Sigmoid colon (tissue), 7 donors: ENCODE measurements at places on chromosomes 2 and 18. TPM values are rescaled to one million over a fixed set of nuclear protein-coding genes. Genes with fewer than 3 reads are reported as not detected.

- H3K4me1 ChIP-seq, result no peaks in the 10 kb centered on the region
- no peak overlapping the region for H3K27ac ChIP-seq
- H3K36me3 ChIP-seq, result peaks cover 4% of the 10 kb centered on the region
- no peaks in the 10 kb centered on the region for H3K27me3 ChIP-seq
Measured at GRCh38 chr18:79736846-79737245, 57.2 kb downstream of the CTDP1 start.

- no peaks in the 10 kb centered on the region for H3K27me3 ChIP-seq
- no peak overlapping the region for H3K4me3 ChIP-seq
Measured at GRCh38 chr2:100614455-100615000, 51.7 kb downstream of the PDCL3 start.

DNA sequence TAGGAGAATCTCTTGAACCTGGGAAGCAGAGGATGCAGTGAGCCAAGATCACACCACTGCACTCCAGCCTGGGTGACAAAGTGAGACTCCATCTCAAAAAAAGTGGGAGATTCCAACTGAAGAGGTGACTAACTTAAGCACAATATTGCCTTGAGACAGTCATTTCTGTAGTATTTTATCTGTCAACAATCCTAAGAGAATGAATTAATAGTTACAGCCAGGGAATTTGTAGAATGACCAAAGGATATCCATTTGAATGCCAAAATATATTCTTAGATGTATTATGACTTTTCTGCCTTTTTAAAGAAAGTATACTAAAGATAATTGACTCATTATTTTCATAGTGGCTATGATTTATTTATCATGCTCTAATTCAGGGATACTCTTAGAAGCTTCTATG lies 40.7 kb upstream of the CCDC150 start:
- H3K4me1 ChIP-seq, result peaks cover under 1% of the 10 kb centered on the region
- no peak for DNase-seq

DNA sequence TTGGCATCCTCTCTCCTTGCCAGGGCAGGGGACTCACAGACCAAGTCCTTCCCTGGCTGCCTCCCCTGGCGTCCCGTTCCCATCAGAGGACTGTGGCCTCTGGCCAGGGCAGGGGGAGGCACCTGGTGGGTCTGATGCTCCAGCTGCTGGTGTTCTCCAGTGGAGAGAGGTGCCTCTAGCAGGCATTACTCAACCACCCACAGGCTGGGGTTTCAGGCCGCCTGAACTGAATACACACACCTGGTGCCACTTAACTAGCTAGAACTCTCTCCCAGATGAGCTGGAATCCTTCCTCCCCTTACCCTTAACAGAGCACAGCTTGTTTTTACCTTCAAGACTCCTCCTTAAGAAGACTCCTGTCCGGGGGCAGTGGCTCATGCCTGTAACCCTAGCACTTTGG lies 37.7 kb upstream of the CNGA3 start:
- H3K27me3 ChIP-seq, result no peaks in the 10 kb centered on the region
- no peak for DNase-seq
- H3K4me1 ChIP-seq, result no peaks in the 10 kb centered on the region
- H3K4me3 ChIP-seq, result no peak overlapping the region

GRCh38 chr2:54757500-54757899 lies 34.0 kb downstream of the EML6 start:
- no peak overlapping the region for H3K27ac ChIP-seq
- H3K27me3 ChIP-seq, result no peaks in the 10 kb centered on the region
- H3K36me3 ChIP-seq, result no peaks in the 10 kb centered on the region

GRCh38 chr2:59005836-59006615 lies 764.9 kb upstream of the FANCL start:
- H3K27ac ChIP-seq, result no peak overlapping the region
- H3K4me3 ChIP-seq, result no peak overlapping the region
- no peaks in the 10 kb centered on the region for H3K4me1 ChIP-seq
- DNase-seq, result no peak
- no peaks in the 10 kb centered on the region for H3K36me3 ChIP-seq

DNA sequence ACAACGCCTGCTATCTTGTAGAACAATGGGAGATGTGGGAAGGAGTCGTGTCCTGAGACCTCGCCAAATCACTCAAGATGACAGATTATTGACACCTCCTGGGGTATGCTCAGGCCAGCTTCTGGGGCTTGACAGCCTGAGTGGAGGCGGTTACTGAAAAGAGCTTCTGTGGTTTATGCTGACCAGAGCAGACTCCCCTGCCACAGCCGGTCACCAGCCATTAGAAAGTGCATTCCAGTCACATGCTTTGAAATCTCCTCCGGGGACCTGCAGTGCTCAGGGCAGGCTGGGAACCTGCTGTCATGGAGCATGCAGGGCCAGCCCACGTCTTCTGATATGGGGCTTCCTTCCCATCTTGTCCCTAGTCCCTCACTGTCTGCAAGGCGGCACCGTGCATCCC lies 215.9 kb downstream of the SEPTIN10 start:
- H3K4me3 ChIP-seq, result no peak overlapping the region
- no peaks in the 10 kb centered on the region for H3K4me1 ChIP-seq
- H3K27me3 ChIP-seq, result no peaks in the 10 kb centered on the region
- H3K36me3 ChIP-seq, result no peaks in the 10 kb centered on the region
- DNase-seq, result no peak
- no peak overlapping the region for H3K27ac ChIP-seq

GRCh38 chr2:109497463-109497862 lies 116.3 kb downstream of the SEPTIN10 start:
- no peaks in the 10 kb centered on the region for H3K36me3 ChIP-seq
- peaks cover 13% of the 10 kb centered on the region for H3K4me1 ChIP-seq
- H3K4me3 ChIP-seq, result no peak overlapping the region
- H3K27ac ChIP-seq, result no peak overlapping the region

GRCh38 chr2:173124441-173124840 lies 48.8 kb downstream of the MAP3K20 start:
- peak overlapping the region; percentile 32 for H3K27ac ChIP-seq
- no peak overlapping the region for H3K4me3 ChIP-seq
- H3K36me3 ChIP-seq, result no peaks in the 10 kb centered on the region
- no peaks in the 10 kb centered on the region for H3K4me1 ChIP-seq

GRCh38 chr2:38463752-38464151 lies 86.7 kb upstream of the ATL2 start:
- no peaks in the 10 kb centered on the region for H3K27me3 ChIP-seq
- peaks cover 80% of the 10 kb centered on the region for H3K4me1 ChIP-seq
- H3K36me3 ChIP-seq, result no peaks in the 10 kb centered on the region
- H3K4me3 ChIP-seq, result no peak overlapping the region

DNA sequence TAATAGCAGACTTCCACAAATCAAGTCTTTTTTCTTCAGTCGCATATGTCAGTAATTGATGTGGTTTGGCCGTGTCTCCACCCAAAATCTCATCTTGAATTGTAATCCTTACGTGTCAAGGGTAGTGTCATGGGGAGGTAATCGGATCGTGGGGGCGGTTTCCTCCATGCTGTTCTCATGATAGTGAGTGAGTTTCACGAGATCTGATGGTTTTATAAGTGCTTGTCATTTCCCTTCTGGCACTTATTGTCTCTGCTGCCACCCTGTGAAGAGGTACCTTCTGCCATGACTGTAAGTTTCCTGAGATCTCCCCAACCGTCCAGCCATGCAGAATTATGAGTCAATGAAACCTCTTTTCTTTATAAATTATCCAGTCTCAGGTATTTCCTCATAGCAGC lies 478.8 kb downstream of the PTPRM start:
- no peak overlapping the region for H3K4me3 ChIP-seq
- H3K4me1 ChIP-seq, result no peaks in the 10 kb centered on the region
- no peaks in the 10 kb centered on the region for H3K27me3 ChIP-seq
- no peak for DNase-seq

GRCh38 chr18:41966943-41967342 lies 11.9 kb downstream of the PIK3C3 start:
- H3K36me3 ChIP-seq, result peaks cover 36% of the 10 kb centered on the region
- H3K4me3 ChIP-seq, result no peak overlapping the region
- DNase-seq, result no peak
- peaks cover 24% of the 10 kb centered on the region for H3K4me1 ChIP-seq
- peak overlapping the region; percentile 13 for H3K27ac ChIP-seq

- DNase-seq, result no peak
- H3K4me3 ChIP-seq, result no peak overlapping the region
- no peaks in the 10 kb centered on the region for H3K27me3 ChIP-seq
- no peaks in the 10 kb centered on the region for H3K4me1 ChIP-seq
- no peak overlapping the region for H3K27ac ChIP-seq
Measured at GRCh38 chr18:4851301-4851976, 345.6 kb downstream of the AKAIN1 start.

DNA sequence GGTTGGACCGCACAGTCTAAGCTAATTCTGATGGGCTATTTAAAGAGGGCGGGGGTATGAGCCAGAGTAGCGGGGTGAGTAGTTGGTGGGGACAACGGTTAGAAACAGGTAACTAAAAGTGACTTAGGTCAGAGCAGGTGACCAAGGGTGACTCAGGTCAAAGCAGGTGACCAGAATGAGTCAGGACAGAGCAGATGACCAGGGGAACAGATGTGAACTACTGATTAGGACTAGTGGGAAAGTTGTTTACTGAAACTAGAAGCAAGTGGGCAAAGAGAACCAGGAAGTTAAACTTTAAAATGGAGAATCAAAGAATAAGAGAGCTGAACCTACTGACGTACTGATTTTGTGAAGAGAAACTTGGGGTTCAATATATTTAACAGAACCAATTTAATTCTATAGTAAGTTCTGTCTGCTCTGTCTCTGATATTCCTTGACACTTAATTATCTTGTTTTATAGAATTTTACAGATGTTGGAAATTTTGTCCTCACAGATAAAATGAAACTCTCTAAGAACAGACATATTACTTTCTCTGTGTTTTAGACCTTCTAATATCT lies 7.8 kb upstream of the LRRTM1 start:
- no peak for DNase-seq
- H3K36me3 ChIP-seq, result no peaks in the 10 kb centered on the region
- H3K27me3 ChIP-seq, result no peaks in the 10 kb centered on the region
- no peaks in the 10 kb centered on the region for H3K4me1 ChIP-seq
- H3K4me3 ChIP-seq, result no peak overlapping the region

DNA sequence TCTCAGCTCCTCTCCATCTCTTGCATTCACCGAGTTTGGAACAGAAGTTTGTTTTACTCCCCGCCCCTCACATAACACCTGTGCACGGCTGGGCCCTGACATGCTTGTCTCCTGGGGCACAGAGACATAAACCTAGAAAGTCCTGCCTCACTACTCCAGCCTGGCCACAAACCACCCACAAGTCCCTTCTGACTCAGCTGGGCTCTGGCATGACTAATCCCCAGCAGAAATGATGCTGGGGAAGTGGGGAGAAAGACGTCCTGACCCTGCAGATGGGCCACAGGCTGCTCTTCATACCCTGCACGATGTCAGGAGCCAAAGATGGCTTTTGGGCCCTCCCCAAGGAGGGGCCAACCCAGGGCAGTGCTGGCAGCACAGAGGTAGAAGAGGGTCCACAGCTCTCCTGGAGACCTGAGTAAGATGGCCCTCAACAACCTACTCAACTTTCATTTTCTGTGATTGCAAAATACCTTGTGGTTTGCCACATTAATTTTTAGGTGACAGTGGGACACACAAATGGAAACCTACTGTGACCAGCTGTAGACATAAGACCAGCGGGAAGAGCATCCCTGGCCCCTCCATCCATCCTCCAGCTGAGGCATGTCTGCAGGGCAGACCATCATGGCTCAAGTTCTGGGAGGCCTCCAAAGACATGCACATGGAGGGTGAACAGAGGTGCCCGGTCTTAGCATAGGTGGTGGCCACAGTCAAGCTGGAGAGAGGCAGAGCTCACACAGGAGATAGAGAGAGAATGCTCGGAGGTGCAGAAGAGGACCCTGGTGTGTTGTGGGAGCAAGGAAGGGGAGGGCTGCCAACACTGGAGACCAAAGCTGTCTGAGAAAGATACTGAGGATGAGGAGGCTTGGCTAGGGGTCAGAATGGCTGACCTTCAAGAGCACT lies 40.0 kb downstream of the DNMT3A start:
- H3K4me3 ChIP-seq, result no peak overlapping the region
- H3K4me1 ChIP-seq, result no peaks in the 10 kb centered on the region
- DNase-seq, result no peak
- no peak overlapping the region for H3K27ac ChIP-seq

DNA sequence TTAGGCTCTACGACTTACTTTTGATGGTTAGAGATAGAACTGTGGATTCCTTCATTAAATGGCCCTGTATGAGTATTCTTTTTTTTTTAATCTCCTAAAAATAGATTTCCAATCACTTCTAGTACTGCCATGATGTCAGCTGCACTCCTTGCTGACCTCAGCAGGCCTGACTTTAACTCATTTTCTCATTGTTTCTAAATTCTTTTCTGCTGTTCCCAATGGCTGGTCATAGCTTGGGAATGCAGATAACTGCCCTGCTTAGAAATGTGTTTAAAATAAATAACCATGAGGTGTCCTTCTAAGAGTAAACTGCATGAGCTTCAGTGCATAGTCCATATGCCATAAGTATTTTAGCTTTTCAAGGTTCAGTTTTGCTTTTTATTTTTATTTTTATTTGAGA lies 15.7 kb downstream of the CCDC85A start:
- no peak for DNase-seq
- H3K27ac ChIP-seq, result no peak overlapping the region
- H3K36me3 ChIP-seq, result no peaks in the 10 kb centered on the region
- H3K4me1 ChIP-seq, result no peaks in the 10 kb centered on the region

DNA sequence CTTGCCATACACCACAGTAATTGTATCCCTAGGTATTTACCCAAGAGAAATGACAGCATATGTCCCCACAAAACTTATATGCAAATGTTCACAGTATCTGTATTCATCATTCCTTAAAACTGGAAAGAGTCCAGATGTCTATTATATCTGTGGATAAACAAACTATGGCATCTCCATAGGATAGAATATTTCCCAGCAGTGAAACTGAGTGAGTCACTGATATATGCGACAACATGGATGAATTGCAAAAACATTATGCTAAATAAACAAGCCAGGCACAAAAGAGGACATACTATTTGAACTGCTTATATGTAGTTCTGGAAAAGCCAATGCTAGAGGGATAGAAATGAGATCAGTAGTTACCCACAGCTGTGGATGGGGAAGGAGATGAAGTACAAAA lies 359.4 kb upstream of the DSEL start:
- DNase-seq, result no peak
- H3K4me3 ChIP-seq, result no peak overlapping the region
- no peaks in the 10 kb centered on the region for H3K4me1 ChIP-seq
- H3K36me3 ChIP-seq, result no peaks in the 10 kb centered on the region
- H3K27me3 ChIP-seq, result no peaks in the 10 kb centered on the region

GRCh38 chr2:79801082-79801481 lies 288.2 kb downstream of the CTNNA2 start:
- H3K4me1 ChIP-seq, result no peaks in the 10 kb centered on the region
- no peaks in the 10 kb centered on the region for H3K27me3 ChIP-seq
- DNase-seq, result no peak
- H3K4me3 ChIP-seq, result no peak overlapping the region
- H3K27ac ChIP-seq, result no peak overlapping the region

DNA sequence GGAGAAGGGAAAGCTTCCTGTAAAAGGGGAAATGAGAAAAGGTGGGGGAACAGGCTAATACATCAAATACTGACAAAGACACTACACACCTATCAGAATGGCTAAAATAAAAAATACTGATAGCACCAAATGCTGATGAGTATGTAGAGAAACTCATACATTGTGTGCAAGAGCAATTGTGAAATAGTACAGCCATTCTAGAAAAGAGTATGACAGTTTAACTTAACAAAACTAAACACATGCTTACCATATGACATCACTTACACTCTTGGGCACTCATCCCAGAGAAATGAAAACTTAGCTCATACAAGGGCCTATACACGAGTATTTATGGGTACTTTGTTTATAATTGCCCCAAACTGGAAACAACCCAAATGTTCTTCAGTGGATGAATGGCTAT lies 53.4 kb downstream of the ZNF638 start:
- peaks cover 18% of the 10 kb centered on the region for H3K36me3 ChIP-seq
- DNase-seq, result no peak
- H3K4me1 ChIP-seq, result peaks cover 17% of the 10 kb centered on the region
- H3K27me3 ChIP-seq, result no peaks in the 10 kb centered on the region
- no peak overlapping the region for H3K4me3 ChIP-seq

NR4A2 gene
- total RNA-seq, result 1.8 TPM

AP1S3 gene
- total RNA-seq, result 0.99 TPM

GREB1 gene
- total RNA-seq, result 1.8 TPM

FAHD2A gene
- total RNA-seq, result 19.4 TPM

TLX2 gene
- 1.9 TPM for total RNA-seq

TMEM247 gene
- not detected for total RNA-seq
